ENCODE measurements at places on chromosomes 11 and 22.
A peak's percentile ranks its signal among the peaks of the same experiment; 100 is the strongest.

DNA sequence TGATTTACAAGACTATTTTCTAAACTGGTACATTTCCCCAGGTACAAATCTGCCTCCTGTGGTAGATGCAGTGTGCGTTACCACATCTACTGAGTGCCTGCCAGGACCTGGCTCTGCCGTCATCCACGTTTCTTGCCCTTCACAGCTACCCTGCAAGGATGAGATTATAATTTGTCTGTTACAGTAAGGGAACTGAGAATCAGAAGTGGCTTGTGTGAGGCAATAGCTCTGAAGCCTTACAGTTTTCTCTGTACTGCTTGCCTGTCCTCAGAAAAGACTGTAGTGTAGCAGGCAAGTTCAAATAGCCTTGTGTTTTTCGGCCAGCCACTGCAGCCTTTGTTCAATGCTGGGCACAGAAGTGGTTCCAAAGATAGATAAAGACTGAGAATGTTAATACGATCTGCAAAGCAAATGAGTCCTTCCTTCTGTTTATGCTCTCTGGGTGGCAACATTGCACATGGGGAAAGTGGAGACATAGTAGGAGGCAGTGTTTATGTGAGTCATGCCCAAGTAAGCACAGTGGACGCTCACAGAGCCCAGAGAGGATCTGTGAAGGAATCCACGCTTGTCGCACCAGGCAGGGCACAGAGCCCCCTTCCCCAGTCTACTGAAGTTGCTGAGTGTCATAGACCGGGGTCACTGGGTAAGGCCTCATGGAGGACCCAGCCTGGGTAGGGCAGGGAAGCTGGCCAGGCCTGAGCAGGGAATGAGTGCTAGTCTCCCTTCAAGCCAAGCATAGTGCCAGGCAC lies 49.1 kb downstream of the MICAL2 start:
- no peak for DNase-seq
- H3K36me3 ChIP-seq = peaks cover 27% of the 10 kb centered on the region
- H3K27me3 ChIP-seq = no peaks in the 10 kb centered on the region
- peak overlapping the region; percentile 22 for H3K4me3 ChIP-seq

- H3K27me3 ChIP-seq = no peaks in the 10 kb centered on the region
- no peak overlapping the region for H3K27ac ChIP-seq
- H3K4me3 ChIP-seq = no peak overlapping the region
- no peaks in the 10 kb centered on the region for H3K36me3 ChIP-seq
Measured at GRCh38 chr11:108897071-108897481, 232.2 kb downstream of the DDX10 start.

DNA sequence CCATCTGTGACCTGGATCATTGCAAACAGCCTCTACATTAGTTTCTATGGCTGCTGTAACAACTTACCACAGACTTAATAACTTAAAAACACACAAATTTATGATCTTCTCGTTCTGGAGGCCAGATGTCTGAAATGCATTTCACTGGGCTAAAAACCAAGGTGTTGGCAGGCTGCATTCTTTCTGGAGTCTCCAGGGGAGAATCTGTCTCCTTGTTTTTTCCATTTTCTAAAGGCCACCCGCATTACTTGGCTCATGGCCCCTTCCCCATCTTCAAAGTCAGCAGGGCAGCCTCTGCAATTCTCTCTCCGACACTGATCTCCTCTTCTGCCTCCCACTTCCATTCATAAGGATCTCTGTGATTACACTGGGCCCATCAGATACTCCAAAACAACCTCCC lies 11.6 kb downstream of the SCGB1A1 start:
- H3K4me1 ChIP-seq = peaks cover 32% of the 10 kb centered on the region
- H3K27ac ChIP-seq = no peak overlapping the region
- H3K4me3 ChIP-seq = no peak overlapping the region
- H3K27me3 ChIP-seq = no peaks in the 10 kb centered on the region
- no peak for DNase-seq

DNA sequence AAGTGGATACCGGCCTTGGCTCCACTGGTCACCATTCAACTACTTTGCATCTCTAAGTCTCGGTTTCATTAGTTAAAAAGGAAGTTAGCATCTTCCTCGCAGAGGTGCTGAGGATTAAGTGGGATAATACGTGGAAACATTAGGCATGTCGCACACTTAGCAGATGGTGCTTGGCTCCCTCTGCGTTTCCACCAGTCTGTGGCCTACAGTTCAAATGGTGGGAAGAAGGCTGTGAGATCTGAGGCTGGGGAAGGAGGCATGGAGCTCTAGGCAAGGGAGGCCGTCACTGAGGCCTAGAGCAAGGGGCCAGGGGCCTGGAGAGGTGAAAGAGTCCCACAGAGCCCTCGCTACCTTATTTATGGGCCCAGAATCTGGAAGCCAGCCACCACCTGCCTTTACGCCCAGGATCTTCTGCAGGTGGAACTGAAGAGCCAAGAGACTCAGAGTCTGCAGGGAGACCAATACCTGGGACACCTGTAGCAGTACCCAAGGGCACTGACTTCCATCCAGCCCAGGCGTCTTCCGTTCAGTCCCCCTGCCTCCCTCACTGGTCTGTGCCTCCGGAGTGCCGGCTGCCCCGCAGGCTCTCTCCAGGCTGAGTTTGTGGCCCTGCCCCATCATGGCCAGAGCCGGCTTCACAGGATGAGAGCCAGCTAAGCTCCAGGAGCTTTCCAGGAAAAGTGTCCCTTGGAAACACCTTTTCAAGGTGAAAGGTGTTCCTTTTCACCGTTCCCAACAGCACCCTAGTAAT lies 66.1 kb upstream of the A4GALT start:
- H3K27me3 ChIP-seq = no peaks in the 10 kb centered on the region
- no peak overlapping the region for H3K27ac ChIP-seq
- H3K4me3 ChIP-seq = no peak overlapping the region
- no peaks in the 10 kb centered on the region for H3K36me3 ChIP-seq
- H3K4me1 ChIP-seq = no peaks in the 10 kb centered on the region

DNA sequence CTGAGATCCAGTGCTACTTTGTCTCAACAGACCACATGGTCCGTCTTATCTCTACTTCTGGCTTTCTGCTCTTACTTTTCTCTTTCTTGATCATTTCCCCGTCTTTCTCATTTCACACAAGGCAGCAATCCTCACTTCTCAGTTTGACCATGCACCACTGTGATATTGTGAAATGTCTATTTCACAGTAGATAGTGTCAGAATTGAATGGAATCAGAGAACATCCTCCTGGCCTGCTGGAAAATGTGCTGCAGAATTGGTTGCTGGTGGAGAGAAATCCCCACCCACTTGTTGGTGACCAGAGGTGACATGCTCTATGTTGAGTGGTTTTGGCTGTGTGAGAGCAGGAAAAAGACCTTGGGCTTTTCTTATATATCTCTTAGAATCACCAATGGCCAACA lies 57.8 kb upstream of the RCN1 start:
- H3K27me3 ChIP-seq = no peaks in the 10 kb centered on the region
- no peak overlapping the region for H3K27ac ChIP-seq
- DNase-seq = no peak
- no peaks in the 10 kb centered on the region for H3K36me3 ChIP-seq

- no peaks in the 10 kb centered on the region for H3K4me1 ChIP-seq
- DNase-seq = no peak
- no peaks in the 10 kb centered on the region for H3K36me3 ChIP-seq
- no peaks in the 10 kb centered on the region for H3K27me3 ChIP-seq
Measured at GRCh38 chr11:109785714-109786113, 307.5 kb upstream of the ZC3H12C start.

DNA sequence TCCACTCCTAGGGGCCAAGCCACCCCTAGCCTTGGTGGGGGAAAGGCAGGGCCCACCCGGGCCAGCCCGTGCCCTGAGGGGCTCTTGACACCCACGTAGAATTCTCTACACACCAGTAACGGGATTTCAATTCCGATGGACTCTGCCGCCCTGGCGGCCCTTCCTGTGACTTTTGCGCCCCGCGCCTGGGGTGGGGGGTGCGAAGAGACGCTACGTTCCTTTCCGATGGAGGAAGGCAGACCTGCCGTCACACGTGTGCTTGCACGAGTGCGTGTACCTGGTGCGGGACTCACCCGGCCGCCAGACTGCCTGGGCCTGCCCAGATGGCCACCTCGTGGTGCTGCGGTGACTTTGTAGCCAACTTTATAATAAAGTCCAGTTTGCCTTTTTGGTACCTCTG lies 5.5 kb downstream of the NPAS4 start:
- H3K27ac ChIP-seq = no peak overlapping the region
- H3K36me3 ChIP-seq = peaks cover 12% of the 10 kb centered on the region
- H3K27me3 ChIP-seq = no peaks in the 10 kb centered on the region
- peaks cover under 1% of the 10 kb centered on the region for H3K4me1 ChIP-seq
- no peak for DNase-seq

DNA sequence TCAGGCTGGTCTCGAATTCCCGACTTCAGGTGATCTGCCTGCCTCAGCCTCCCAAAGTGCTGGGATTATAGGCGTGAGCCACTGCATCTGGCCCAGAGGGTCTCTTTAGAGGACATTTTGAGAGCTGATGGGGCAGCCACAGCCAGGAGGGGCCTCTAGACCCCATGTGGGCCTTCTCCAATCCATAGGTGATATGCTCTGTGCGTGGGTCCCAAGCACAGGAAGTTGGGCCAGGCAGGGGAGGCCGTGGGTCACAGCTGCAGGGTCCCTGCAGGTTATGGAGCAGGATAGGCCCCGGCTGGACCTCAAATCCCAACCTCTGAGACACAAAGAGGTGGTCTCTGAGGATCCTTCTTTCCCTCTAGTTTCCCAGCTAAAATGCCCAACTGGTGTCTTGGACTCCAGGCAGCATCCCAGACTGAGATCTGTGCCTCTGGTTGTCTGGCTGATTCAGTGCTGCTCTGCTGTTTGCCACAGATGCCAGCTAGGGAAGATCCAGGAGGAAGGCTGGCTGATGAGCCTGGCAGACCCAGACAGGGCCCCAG lies 1.5 kb downstream of the LRRC75B start:
- peaks cover 22% of the 10 kb centered on the region for H3K4me1 ChIP-seq
- no peaks in the 10 kb centered on the region for H3K27me3 ChIP-seq
- peaks cover 11% of the 10 kb centered on the region for H3K36me3 ChIP-seq
- H3K27ac ChIP-seq = no peak overlapping the region
- DNase-seq = no peak
- H3K4me3 ChIP-seq = no peak overlapping the region

DNA sequence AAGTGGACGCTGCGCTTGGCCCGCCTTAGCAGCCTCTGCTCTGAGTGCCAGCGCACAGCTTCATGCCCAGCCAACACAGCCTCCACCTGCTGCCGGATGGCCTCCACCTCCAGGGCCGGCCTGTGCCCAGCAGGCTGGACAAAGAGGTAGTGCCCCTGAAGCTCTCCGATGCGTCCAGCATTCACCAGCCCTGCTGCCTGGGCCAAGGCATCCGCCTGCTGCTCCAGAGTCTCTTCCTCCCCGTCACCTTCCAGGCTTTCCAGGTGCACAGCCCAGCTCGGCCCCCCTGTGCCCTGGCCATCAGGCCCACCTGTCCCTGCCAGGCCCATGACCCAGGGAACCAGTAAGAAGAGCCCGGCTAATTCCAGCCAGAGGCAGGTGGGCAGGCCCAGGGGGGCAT lies 2.5 kb downstream of the PCSK7 start:
- H3K4me1 ChIP-seq = peaks cover 7% of the 10 kb centered on the region
- H3K4me3 ChIP-seq = no peak overlapping the region
- H3K27ac ChIP-seq = no peak overlapping the region

DNA sequence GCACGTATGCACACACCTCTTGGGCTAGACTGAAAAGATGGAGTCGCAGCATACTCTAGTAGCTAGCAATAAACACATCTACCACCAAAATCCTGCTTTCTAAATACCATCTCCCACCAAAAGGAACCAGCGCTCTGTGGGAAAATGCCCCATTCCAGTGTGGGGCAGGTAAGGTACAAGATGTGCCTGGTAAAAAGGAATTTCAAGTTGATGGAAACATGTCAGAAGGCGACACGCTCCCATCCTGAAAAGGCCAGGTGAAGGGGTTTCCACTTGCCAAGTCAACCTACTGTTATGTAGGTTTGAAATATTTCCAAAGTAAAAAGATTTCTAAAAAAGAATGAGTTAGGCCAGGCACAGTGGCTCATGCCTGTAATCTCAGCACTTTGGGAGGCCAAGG lies 8.8 kb downstream of the DGCR2 start:
- H3K4me1 ChIP-seq = peaks cover 55% of the 10 kb centered on the region
- H3K36me3 ChIP-seq = no peaks in the 10 kb centered on the region
- H3K27ac ChIP-seq = no peak overlapping the region
- no peak overlapping the region for H3K4me3 ChIP-seq
- DNase-seq = no peak

DNA sequence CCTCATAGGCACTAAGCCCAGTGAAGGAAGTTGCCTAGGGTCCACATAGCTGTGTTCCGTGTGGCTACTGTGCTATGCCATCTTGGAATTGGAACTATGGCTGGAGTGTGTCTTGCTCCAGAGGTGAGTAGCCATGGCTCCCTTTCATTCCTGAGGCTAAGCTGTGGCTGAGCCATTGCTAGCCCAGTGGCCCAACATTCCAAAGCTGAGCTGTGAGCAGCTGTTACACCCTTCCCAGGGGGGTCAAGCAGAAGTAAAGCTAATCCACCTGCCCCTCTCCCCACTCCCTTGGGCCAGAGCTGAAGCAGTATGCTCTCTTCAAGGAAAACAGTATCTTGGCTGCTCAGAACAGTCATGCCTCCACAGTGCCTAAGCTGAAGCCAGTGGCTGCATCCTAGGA lies 51.1 kb downstream of the USP35 start:
- no peak overlapping the region for H3K27ac ChIP-seq
- DNase-seq = no peak
- peaks cover 45% of the 10 kb centered on the region for H3K4me1 ChIP-seq
- H3K27me3 ChIP-seq = no peaks in the 10 kb centered on the region

DNA sequence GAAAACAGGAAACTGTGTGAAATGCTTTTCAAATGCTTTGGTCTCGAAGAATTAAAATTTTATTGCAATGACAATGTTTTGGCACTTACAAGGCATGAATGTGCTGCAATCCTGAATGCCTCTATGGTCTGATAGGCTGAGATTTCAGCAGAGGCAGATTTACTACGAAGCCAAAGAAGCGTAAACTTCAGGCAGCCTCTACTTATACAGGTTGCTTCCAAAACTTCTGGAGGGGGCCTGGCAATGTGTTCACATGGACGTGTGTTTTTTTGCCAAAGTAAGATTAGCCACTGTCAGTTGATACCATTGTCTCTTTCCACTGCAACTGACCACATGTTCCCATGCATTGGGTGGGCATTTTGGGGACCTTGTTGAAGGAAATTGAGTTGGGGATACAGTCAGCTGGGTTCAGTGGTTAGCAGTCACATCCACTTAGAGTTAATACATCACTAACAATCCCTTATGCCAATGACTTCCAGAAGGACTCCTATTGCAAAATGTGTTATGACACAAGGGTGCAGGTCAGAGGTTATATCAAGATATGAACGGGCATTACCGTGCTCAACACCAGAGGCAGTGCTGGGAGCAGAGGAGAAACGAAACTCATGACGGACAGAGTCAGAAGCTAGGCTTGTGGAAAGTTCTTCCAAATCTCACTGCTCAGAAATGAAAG lies 48.8 kb downstream of the ABTB2 start:
- no peaks in the 10 kb centered on the region for H3K27me3 ChIP-seq
- DNase-seq = no peak
- no peaks in the 10 kb centered on the region for H3K36me3 ChIP-seq
- no peak overlapping the region for H3K4me3 ChIP-seq
- peaks cover 4% of the 10 kb centered on the region for H3K4me1 ChIP-seq
